ENCODE measurements at places on chromosomes 13 and 19. TPM values are rescaled to one million over a fixed set of nuclear protein-coding genes. Genes with fewer than 3 reads are reported as not detected.
A peak's percentile ranks its signal among the peaks of the same experiment; 100 is the strongest.

NLRP11 gene
- total RNA-seq, result not detected

WDR88 gene
- not detected for total RNA-seq

CD79A gene
- not detected for total RNA-seq

ZNF729 gene
- not detected for total RNA-seq

UBE2L5 gene
- total RNA-seq, result not detected

ZNF285 gene
- total RNA-seq, result 5.3 TPM

CLIP3 gene
- total RNA-seq, result 78.3 TPM

SBSN gene
- total RNA-seq, result not detected

ZNF382 gene
- 15.0 TPM for total RNA-seq

CNN1 gene
- total RNA-seq, result 9.9 TPM

TRPM4 gene
- 28.7 TPM for total RNA-seq

DNA sequence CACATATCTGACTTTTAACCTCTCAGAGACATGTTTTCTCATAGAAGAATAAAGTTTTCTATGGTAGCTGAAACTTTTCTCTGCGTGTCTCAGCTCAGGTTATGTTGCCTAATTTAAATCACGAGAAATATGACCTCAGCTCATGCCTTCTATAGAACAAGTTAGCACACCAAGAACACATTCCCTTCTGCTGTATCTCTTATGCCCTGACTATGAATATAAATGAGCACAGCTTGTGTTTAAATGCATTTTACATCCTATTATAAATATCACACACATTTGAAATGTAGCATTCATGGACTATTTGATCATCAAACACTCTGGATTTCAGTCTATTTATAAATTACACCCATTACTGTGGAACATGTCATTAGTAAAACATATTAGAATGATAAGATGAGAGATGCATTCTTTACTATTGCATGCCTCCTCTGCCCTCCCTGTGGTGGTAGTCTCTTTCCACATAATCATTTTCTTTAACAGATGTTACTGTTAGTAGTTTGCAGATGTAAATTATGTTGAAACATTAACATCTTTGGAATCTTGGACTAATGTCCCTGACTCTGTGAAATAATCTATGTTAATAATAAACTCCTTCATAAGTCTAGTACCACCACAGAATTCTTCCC lies 2044.9 kb upstream of the PCDH20 start:
- no peak for DNase-seq

DNA sequence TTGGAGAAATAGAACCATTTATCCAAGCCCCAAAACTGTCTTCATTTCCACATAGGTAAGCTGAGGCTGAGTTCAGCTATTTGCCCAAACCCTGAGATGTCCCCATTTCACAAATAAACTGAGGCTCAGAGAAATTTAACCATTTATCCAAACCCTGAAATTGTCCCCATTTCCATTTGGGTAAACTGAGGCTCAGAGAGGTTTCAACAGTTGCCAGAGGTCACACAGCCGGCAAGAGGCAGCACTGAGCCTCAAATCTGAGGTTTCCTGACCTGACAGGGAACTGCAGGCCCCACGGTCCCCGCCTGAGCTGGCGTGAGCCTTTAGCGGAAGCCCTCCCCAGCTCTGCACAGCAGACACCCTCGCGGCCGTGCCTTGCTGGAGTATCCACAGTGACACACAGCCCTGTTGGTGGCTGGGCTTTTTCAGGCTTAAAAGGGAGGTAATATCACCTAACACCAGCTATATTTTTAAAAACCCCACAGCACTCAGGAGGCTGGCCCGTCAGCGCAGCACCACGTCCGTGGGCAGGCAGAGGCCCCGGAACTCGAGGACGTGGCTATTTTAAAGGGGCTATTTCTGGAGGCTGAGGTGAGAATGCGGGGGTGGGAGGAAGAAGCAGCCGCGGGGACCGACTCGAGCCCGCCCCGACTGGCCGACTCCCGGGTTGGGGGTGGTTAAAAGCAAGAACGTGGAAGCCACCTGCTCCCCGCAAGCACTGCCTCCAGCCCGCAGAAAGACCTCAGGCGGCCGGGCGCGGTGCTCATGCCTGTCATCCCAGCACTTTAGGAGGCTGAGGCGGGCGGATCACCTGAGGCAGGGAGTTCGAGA lies 18.5 kb downstream of the PTPRS start:
- no peak for DNase-seq

GRCh38 chr13:112588490-112589297 lies 741 bp upstream of the TUBGCP3 start:
- DNase-seq, result no peak

DNA sequence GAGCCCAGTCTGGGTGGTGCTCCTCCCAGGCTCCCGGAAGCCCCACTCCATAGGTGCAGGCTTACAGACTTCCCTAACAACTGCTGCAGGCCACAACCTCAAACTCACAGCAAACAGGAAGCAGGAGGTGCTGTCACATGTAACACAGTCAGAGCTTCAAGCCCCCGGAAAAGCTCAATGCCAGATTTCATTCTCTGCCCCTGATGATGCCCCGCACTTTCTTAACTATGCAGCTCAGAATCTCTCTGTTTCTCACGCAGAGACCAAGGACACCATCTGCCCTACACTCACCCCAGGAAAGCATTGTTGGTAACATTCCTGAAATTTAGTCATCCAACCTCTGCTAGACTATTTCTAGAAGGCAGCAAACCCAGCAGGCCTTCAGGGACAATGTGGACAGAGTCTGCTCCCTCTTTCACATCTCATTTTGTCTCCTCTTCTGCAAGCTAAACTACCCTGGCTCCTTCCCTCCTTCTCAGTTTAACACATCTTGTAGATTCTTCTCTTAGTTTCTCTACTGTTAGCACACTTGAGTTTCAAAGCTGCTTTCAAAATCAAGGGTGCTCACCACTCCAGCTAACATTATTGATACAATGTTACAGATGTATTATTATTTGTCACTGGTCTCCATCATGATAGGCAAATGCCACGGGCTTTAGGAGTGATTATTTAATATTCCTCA lies 162.5 kb downstream of the KCTD12 start:
- DNase-seq, result no peak

DNA sequence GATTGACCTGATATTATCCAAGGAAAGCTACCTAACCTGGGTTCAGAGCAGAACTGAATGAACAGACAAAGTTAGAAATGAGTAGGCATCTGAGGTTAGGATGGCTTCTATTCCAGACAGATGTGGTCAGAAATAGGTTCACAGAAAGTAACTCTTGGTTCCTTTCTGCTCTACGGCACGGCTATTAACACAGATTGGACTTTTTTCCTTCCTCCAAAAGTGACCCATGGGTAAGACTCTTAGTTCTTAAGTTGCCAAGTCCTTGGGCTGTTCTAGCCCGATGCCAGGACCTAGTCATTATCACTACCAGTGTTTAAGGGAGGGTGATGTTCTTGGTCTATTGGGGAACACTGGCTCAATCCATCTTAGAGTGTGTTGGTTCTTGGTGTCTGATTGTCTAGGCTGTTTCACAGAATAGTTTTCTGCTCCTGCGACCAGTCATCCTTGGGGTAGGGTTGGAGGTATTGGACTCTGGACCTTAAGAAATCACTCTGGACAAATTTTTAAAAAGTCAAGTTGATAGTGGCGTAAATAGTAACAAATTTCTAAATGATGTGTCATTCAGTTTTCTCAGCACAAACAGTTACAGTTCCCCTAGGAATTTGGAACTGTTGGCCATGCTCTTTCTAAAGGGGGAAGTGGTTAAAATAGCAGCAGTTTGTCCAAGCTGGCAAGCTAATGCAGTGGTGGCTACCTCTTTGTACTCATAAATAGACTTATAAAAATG lies 60.1 kb upstream of the MYCBP2 start:
- DNase-seq, result no peak

- no peak for DNase-seq
Measured at GRCh38 chr13:76872675-76873074, 13.5 kb downstream of the KCTD12 start.

DNA sequence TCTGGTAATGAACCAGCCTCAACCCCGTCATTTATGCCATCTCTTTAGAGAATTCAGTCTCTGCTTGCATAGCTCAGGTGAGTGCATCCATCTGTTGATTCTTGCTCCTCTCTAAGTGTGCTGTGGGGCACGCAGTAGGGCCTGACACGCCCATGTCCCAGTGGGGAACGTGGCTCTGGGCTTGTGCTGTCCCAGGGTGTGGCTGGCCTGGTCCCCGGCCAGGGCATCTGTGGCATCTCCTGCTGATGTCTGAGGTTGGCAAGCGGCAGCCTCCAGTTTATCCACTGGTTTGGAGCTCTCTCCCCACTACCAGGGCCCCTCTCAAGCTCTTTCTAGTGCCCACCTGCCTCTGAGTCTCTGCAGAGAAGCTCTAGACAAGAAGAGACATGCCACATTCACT lies 146.6 kb upstream of the GJB6 start:
- DNase-seq, result no peak

DNA sequence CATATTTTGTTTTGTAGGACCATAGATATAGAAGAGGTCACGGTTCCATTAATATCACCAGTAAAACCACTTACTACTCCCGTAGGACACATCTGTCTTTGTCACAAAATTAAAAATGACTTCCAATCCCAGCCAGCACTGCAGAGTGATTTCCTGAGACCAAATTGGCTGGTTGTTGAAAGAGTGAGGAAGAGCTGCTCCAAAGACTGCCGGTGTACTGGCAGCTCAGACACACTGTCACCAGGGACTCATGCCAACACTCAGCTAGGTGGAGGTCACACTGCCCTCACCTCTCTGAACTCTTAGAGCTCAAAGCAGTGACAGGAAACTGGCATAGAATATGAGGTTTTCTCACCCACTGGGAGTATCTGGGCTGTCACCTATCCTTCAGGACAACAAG lies 52.1 kb downstream of the FLT1 start:
- no peak for DNase-seq

- no peak for DNase-seq
Measured at GRCh38 chr19:12778017-12778904, 2.9 kb upstream of the HOOK2 start.

DNA sequence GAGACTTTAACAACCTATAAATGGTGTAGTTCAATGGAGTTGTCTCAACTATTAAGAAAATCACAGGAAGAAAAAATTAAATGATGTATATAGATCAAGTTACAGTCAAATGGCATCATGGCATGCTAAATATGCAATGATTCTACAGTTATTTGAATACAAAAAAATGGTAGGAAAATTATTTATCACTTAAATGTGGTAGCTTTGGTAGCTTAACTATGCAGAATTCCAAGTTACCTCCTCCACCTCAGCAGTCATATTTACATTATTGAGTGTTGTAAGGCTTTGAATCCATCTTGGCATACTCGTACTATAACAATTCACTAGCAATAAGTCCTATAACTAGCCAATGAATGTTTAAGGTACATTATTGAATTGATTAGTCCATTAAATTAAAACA lies 36.8 kb downstream of the CAB39L start:
- DNase-seq, result no peak

DNA sequence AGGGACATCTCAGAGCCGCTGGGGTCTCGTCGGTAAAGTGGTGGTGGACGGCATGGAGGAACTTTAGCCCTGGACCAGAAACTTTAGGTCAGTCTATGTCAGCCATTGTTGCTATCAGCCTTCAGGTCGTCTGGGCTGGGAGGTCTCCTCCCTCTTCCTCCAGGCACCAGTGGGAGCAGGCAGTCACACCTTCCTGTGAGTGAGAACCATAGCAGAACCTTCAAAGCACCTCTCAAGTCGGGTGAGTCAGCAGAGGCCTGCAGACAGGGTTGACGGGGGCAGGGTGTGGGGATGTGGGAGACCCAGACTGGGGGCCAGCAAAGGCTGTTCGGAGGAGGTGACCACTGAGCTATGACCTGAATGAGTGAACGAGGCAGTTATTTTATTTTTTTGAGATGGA lies 15.4 kb upstream of the SBNO2 start:
- DNase-seq, result no peak

DNA sequence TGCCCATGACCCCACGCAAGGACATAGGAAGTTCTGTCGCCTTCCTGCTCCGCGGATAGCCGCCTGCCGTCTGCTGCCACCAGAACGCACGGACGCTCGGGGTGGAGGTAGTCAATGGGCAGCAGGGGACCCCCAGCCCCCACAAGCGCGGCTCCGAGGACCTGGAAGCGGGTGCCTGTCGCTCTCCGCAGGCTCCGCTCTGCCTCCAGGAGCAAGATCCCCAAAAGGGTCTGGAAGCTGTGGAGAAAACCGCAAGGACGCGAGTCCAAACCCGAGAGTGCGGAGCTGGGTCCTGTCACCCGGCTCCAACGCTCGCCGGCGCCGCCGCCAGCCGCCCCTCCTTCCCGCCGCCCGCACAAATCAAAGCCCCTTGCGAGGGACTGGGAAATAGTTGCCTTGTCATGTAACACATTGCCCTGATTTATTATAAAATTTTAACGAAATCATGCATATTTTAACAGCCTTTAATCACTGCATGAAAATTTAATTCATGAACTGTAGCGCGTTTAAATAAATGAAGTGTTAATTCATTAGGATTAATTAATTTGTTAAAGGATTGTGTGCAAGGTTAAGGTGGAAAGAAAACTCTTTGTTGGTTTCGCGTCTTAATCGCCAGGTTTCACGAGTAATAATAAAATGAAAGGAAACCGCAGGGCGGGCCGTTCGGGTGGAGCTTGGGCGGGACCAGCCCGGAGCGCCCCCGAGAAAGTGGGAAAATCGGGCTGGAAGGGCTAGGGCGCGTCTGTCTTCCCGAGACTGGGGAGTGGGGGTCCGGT lies 5.5 kb upstream of the POU4F1 start:
- DNase-seq, result no peak

DNA sequence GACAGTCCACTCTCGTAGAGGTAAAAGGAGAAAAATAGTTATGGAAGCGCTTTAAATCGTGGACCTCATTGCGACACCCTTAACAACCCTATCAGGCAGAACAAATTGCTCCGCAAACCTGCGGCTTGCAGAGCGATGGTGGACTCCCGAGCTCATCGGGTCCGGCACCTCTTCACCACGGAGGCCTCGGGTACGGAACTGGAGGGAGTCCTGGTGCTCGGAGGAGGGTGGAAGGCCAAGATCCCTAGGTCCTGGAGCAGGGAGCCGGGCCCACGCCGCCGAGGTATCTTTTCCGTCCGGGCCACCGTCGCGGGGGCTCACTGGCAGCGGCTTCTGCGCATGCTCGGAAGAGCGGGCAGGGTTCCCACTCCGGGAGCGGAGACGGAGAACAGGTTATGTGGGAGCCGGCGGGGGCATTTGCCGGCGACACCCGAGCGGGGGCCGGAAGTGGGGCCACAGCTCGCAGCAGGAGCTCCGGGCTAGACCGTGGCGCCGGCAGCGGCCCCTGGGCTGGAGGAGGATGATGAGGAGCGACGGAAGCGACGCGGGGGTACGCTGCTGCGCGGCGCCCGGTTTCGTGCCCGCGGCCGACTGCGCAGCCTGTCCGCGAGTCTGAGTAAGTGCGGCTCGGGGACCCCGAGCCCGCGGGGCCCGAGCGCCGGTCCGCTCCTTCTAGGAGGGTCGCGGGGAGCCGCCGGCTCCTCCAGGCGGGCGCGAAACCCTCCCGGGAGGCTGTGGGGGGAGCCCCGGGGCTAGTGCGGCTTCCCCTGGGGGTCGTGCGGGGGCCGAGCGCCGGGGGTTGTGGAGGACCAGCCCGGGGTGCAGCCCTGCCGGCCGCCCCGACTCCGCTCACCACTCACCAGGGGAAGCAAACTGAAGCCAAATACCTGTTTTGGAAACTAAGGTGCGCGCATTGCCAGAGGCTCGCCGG lies at the start of gene ABHD13:
Gene ABHD13 (plus strand): TSS at position 349 of the 931 bp plus-strand sequence. CDS start 10,827 bp downstream, outside the sequence.
- peak; percentile 96 for DNase-seq
